ENCODE measurements at places on chromosomes 16 and 17. TPM values are rescaled to one million over a fixed set of nuclear protein-coding genes. Genes with fewer than 3 reads are reported as not detected.

Gene CLDN7
- total RNA-seq: 0.82 TPM

Gene CES3
- total RNA-seq: under 0.01 TPM

Gene CHAD
- total RNA-seq: not detected

Gene EVI2B
- not detected for total RNA-seq

Gene COG4
- 45.7 TPM for total RNA-seq

Gene OTOA
- 0.41 TPM for total RNA-seq

Gene CD300LF
- total RNA-seq: 0.41 TPM
